ENCODE measurements at places on chromosomes 4 and X.

GRCh38 chrX:110218591-110218990 is 99.3 kb downstream of the AMMECR1 start:
- no peak for DNase-seq

DNA sequence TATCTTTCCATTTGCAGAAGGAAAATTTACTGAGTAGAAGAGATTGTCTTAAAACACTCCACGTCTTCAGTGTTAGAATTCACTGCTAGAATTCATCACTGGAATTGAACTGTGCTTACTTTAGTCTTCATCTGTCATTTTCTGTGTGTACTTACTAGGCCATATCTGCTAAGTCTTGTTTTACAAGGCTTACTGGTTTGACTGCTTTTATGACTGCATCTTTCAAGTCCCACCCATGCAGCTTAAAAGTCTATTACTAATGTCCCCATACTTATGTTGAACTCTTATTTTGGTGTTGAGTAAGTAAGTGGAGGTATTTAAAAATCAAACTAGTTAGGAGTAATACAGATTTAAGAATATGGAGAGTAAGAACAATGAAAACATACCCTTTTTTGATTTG is 14.6 kb downstream of the CLCN3 start:
- DNase-seq, result no peak

DNA sequence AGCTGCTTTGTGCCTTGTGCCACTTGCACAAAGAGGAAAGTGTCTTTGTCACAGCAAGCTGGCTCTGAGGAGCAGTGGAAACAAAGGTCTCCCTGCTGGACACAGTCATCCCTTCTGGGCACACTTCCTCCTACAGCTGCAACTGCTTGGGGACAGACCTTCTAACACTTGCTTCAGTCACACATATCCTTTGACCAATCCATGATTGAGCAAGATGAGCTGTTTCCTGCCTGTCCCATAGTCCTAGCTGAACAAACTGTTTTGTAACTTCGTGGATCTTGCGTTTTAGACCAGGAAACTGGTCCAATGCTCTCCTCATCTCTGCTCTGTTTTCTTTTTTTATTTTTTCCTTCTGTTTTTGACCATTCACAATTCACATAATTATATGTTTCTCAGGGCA is 98.5 kb downstream of the RRAGB start:
- no peak for DNase-seq

GRCh38 chr4:73740353-73740778 is at the start of gene CXCL8:
Gene CXCL8 (plus strand): TSS chr4:73740569. CDS start chr4:73740659, 90 bp downstream.
- peak; percentile 15 for DNase-seq

Data from midbrain (tissue), 1 donor.